ENCODE measurements at places on chromosomes 4 and X.

DNA sequence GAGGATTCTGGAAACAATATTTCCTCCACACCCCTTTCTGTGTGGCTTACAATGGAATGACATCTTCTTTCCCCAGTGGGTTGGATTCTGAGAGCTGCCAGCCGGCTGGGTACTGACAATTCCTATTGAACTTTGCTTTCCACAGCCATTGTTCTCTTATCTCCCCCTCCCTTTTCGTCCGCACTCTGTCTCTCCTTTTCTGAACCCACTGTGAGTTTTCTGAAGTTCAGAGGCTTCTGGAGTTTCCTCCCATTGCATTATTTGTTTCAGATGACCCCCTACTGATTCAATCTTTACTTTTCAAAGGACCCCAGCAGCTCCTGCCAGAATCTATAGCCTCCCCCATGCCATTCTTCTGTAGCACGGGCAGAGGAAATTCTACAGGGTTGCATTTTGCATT, 10.4 kb downstream of the SMPX start:
- DNase-seq, result no peak

- no peak for DNase-seq
Observed at GRCh38 chrX:132638313-132638712, 149.5 kb upstream of the MBNL3 start.

DNA sequence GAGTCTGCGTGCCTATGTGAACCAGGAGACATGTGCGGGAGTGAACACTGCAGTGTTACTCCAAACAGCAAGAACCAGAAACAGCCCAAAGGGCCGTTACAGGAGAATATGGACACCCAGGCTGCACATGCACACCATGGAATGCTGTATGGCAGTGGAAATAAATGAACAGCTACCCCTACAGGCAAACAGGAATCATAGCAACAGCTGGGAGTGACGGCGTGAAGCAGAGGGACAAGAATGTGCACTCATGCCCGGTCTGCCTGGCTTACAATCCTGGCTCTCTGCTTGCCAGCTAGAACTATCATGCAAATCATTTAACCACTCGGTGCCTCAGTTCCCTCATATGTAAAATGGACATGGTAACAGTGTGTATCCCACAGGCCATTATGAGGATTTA, 16.6 kb downstream of the GPKOW start:
- DNase-seq, result no peak

DNA sequence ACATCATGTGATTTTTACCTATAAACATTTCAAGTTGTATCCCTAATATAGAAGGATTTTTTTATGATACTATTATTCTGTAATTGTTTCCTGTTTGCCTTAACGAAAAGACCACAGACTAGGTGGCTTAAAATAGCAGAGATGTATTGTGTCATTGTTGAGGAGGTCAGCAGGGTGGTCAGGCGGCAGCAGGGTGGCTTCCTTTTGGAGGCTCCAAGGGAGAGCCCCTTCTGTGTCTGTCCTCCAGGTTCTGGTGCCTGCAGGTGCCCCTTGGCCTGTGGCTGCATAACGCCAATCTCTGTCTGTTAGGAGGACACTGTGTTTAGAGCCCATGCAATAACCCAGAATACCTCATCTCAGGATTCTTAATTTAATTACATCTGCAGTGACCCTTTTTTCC, 118.1 kb downstream of the TBL1X start:
- no peak for DNase-seq

- DNase-seq, result no peak
Observed at GRCh38 chrX:133868682-133869081, 116.7 kb downstream of the GPC3 start.

DNA sequence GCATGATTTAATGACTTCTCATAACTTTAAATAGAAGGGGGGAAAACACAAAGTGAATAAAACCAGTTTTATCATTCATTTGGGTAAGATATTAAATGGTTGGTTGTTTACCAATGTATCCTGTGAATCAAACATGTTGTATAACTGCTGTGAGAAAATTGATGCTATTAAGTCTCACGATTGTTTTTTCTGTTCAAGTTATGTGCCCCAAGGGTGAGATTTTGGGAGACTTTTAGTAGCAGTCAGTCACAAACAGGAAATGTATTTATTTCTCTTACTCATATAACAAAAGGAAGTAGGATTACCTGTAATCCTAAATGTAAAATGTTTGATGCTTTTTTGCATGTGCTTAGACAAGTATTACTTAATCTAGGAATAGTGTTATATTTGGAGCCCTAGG, 39.2 kb downstream of the MTHFD2L start:
- DNase-seq, result no peak

Data from activated CD8-positive, alpha-beta memory T cell treated with anti-CD3 and anti-CD28 coated beads for 48 hours (primary cell).